ENCODE measurements at places on chromosomes 5 and 9.

DNA sequence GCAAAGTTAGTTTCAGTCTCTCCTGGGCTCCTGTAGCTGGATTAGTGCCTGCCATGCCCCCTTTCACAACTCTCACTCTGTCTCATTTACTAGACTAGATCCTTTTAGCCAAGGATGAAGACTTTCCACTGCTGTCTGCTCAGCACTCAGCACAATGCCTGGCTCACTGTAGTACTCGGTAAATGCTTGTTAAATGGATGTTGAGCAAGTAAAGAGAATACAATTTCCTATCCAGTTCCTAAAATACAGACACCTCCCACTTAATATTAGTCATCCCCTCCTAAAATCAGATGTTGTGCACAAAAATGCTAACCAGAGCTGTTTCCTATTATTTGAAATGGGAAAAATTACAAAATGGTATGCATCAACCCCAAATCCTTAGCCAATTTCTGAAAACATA is 195.8 kb downstream of the SREK1 start:
- DNase-seq: no peak

DNA sequence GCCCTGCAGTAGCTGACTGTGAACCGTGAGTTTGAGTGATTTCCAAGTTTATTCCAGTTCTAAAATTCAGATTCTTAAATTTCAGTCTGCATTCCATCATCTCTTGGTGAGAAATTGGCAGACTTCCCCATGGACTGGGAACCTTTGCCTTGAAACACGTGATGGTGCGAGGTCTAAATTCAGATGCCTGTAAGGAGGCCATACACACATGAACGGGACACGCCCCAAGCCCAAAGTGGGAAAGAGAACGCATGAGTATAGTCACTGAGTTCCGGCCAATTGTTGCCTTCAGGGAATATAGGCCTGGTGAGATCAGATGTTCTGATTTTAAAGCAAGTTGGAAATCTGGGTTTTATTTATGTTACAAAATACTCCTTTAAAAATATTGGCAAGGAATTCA is 1084.4 kb upstream of the WWC1 start:
- DNase-seq: no peak

DNA sequence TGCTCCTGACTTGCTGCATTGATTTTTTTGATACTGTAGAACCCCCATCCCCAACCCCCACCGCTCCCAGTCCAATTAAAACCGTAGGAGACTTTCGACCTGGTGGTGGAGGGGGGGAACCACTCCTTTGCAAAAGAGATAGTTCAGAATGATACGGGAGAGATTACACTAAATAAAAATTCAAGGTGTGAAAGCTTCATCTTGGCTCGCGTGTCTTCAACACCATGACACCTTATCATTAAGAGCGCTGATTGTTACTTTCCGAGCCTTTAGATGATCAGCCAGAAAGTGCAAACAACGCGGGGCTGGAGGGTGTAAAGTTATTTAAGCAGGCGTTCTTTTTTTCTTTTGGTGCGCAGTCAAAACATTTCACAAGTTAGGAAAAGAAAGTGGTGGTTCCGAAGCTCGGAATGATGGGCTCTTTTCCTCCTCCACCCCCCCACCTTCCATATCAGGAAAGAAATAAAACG is 1.3 kb upstream of the ZNF462 start:
- DNase-seq: no peak

DNA sequence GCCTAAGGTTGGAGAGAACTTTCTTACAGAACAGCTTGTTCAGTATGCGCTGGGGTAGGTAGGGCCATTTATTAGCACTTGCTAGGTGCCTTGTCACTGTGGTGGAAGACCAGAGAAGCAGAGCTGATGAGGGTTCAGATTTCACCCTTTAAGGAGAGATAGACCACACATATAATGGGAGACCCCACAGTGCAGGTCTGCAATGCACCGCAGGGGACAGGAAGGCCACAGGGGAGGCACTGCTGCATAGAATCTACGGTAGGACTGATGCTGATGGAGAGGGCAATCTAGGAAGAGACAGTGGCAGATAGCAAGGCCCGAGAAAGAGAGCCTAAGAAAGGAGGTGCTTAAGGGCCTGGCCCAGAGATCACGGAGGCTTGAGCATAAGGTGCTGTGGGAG is 64.2 kb downstream of the PTPDC1 start:
- no peak for DNase-seq

DNA sequence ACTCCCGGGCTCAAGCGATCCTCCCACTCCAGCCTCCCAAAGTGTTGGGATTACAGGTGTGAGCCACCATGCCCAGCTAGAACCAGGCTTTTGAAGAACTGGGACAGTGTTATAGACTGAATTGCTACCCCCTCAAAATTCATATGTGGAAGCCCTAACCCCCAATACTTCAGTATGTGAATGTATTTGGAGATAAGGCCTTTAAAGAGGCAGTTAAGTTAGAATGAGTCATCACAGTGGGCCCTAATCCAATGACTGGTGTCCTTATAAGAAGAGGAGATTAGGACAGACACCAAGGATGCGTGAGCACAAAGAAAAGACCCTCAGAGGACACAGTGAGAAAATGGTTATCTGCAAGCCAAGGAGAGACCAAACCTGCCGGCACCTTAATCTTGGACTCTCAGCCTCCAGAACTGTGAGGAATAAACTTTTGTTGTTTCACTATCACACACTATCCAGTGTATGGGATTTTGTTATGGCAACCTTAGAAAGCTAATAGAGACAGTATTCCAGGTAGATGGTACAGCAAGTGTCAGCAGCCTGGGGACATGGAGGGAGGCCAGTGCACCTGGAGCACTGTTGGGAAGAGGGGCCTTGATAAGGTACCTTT is 31.4 kb upstream of the ERGIC1 start:
- DNase-seq: no peak
